Kidney epithelial cell (primary cell): ENCODE measurements at places on chromosomes 3 and 15.

GRCh38 chr15:68997050-68997449, 17.4 kb upstream of the NOX5 start:
- no peak for DNase-seq

DNA sequence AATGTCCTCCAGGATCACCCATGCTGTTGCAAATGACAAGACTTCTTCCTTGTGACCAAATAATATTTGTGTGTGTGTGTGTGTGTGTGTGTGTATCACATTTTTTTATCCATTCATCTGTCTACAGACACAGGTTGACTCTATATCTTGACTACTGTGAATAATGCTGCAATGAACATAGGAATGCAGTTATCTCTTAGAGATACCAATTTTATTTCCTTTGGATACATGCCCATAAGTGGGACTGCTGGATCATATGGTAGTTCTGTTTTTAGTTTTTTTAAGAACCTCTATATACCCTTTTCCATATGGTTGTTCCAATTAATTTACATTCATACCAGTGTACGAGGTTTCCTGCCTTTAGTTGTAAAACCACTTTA, 41.7 kb downstream of the GPR176 start:
- DNase-seq, result no peak

- no peak for DNase-seq
These were observed 351.6 kb downstream of the NSUN3 start for GRCh38 chr3:94414418-94414817.

GRCh38 chr15:52419494-52419893, 109.2 kb downstream of the MYO5A start:
- DNase-seq, result no peak

GRCh38 chr3:177484926-177485325, 287.6 kb upstream of the TBL1XR1 start:
- DNase-seq, result no peak

GRCh38 chr15:52658955-52659354, 20.2 kb downstream of the ATOSA start:
- DNase-seq, result no peak

GRCh38 chr3:26915208-26915607, 292.6 kb downstream of the LRRC3B start:
- no peak for DNase-seq

DNA sequence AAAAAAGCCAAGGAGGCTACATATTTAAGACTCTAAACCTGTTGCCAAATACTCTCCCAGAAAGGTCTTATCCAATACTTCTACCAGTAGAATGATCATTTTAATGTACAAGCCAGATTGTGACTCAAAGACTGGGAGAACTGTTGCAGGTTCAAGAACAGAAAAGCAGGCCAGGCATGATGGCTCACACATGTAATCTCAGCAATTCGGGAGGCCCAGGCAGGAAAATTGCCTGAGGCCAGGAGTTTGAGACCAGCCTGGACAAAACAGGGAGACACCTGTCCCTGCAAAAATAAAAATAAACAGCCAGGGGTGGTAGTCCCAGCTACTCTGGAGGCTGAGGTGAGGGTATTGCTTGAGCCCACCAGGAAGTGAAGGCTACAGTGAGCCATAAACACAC, 17.8 kb upstream of the THUMPD3 start:
- no peak for DNase-seq

GRCh38 chr3:185948292-185948691, 10.5 kb upstream of the TRA2B start:
- DNase-seq, result no peak

DNA sequence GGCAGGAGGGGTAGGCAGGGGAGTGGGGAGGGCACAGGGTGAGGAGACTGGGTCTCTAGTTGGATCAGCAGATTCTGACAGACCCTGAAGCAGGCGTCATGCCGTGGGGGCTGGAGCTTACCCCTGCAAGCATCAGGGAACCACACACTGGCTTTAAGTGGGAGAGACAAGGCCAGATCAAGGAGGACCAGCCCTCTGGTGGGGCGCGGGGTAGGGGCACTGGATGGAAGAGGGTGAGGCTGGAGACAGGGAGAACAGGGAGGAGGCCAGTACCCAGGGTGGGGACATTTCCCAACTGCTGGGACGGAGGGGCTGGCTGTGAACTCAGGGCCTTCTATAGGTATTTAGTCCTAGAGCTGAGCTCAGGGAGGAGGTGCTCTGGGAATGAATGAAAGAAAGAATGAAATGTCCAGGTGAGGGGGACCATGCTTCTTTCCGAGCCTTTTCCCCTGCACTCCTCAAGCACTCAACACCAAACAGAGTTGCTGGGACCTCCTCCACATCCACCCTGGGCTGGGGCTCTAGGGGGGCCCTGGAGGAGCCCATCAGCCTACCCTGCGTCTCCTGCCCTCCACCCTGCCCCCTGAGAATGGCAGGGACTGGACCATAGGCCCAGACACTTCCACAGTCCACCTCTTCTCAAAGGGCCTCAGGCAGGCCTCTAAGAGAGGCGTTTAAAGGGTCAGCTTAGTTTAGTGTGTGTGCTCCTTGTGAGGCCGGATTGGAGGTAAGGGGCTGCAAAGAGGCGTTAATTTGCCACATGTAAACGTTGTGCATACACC, 49.0 kb upstream of the FGD5 start:
- DNase-seq, result no peak

DNA sequence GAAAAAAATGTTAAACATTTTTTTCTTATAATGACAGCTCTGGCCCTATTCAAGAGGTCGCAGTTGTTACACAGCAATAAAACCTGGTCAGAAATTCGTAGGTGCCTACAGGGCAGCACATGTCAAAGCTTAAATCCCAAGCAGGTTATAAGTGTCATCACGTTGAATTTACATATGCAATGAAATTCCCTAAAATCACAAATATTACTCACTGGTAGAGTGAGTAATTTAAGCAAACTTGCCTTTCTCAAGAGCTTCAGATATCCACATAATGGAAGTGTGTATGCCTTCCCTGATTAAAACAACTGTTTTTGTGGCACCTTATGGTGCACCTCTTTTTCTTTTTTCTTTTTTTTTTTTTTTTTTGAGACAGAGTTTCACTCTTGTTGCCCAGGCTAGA, 90.7 kb upstream of the FNDC3B start:
- no peak for DNase-seq

DNA sequence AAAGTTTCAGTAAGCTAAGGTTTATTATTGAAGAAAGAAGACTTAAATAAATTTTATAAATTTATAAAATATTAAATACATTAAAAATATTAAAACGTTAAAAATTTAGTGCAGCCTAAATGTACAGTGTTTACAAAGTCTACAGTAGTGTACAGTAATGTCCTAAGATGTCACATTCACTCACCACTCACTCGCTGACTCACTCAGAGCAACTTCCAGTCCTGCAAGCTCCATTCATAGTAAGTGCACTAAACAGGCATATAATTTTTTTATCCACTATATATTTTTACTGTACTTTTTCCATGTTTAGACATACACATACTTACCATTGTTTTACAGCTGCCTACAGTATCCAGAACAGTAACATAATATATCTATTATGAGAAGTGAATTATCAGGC, 51.5 kb downstream of the TJP1 start:
- DNase-seq, result no peak

- no peak for DNase-seq
These were observed 115.7 kb upstream of the TSPAN3 start for GRCh38 chr15:77186594-77187011.

DNA sequence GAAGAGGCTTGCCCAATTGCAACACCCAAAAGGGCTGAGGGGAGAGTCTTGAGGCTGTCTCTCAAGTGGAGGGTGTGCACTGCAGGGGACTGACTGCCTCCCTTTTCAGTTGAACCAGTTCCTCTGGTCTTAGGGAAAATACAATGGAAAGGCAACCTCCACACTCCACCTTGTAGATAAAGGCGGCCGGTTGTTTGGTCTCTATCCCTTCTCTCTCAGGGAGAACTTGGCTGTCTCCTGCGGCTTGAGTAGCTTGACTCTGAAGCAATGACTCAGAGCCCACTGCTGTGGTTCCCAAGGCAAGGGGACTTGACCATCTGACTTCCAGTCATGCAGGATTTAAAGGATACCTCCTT, 143.2 kb upstream of the UMPS start:
- DNase-seq, result no peak

DNA sequence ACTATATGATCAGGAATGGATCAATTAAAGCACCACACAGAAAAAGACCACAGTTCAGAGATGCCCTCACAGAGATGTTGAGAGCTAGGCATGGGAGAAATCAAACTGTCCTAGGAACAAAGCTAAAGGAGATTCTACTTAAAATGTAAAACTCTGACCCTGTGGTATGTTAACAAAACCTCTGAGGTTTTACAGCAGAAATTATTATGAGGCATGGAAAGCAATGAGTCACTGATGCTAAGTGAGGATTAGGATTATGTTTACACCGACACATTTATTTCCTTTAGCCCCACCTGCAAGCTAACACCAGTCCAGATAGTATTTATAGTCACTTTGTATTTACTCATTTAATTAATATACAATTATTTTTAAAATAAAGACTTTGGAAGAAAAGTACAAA, 1242.2 kb downstream of the OTOL1 start:
- no peak for DNase-seq

DNA sequence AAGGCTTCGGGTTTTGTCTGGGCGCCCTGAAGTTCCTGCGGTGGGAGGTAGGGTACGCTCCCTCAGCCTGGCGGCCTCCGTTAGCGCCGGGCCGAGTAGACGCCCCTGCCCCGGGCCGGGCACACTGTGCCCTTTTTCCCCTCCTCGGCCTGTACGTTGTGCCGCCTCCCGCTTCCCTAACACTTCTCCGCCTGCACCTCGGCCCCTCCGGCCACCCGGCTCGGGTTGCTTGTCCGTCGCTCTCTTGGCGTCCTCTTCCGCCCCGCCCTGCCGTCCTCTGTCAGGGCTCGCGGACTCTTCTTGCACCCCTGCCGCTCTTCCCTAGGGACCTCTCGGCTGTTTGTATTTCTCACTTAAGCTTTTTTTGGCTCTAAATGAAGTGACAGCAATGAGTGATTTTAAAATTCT, 384 bp downstream of the KNL1 start:
- DNase-seq, result no peak

GRCh38 chr15:98744506-98744905, 96.2 kb downstream of the IGF1R start:
- no peak for DNase-seq

DNA sequence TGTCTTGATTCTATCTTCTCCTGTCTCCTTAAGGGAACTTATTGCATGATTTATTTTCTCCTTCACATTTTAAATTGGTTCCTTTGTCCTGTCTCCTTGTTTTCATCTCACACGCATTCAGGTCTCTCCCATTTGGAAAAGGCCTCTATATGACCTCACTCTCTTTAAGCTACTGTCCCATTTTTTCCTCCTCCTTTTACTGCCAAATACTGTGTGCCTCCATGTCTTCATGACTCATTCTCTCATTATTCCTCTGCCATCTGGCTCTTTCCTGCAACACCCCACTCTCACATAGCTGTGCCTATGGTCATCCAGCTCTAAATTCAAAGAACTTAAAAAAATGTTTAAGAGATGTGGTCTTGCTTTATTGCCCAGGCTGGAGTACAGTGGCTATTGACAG, 48.0 kb downstream of the TYRO3 start:
- peak; percentile 60 for DNase-seq

- DNase-seq, result no peak
These were observed 297.2 kb upstream of the TPRG1 start for GRCh38 chr3:188874576-188874975.

DNA sequence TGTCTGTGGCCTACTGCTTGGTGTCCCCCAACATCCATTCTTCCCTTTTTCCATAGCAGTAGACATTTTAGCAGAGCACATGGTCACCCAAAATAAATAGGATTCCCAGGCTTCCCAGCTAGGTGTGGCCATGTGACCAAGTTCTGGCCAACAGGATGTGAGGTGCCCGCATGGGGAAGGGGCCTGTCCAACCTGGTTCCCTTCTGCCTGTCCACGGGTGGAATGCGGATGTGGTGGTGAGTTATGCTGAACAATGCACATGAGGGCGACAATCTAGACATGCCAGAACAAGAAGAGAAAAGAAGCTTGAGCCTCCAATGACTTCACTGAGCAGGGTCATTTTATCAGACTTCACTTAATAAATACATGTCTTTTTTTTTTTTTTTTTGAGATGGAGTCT, 77.6 kb upstream of the DLG1 start:
- DNase-seq, result no peak

DNA sequence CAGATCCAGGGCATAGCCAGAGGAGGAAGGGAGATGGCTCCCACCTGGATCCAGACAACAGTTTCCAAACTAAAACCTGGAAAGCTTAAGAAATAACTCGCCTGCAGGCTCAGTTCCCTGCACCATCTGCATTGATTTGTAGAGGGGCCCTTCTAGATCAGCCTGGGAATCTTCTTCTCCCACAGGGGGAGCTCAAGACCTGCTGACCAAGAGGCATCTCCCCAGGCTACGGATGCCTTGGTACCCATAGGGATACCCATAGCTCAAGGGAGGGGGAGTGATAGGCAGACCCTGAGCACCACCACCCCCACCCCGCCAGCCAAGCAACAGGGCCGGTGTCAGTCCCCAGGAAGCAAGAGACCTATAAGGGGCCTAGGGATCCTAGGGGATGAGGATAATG, 28.0 kb upstream of the DCLK3 start:
- DNase-seq, result no peak
